Muscle of leg (tissue), 16 donors: ENCODE measurements at places on chromosomes 2 and 18.

DNA sequence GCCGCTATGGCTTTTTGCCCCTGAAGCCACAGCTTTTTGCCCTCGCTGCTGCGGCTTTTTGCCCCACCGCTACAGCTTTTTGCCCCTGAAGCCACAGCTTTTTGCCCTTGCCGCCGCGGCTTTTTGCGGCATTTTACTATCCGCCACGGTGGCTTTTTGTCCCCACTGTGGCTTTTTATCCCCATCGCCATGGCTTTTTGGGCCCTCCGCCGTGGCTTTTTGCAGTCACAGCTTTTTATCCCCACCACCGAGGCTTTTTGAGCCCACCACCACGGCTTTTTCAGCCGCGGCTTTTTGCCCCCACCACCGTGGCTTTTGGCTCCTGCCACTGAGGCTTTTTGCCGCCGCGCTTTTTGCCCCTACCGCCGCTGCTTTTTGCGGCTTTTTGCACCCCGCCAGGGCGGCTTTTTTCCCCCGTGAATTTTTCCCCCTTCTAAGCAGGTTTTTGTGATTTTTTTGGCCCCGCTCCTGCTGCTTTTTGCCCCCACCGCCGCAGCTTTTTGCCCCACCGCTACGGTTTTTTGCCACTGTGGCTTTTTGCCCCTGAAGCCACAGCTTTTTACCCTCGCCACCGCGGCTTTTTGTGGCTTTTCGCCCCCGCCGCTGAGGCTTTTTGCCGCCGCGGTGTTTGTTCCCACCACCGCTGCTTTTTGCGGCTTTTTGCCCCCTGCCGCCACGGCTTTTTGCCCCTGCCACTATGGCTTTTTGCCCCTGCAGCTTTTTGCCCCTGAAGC, 2797.2 kb upstream of the TEKT4 start:
- no peak for DNase-seq

DNA sequence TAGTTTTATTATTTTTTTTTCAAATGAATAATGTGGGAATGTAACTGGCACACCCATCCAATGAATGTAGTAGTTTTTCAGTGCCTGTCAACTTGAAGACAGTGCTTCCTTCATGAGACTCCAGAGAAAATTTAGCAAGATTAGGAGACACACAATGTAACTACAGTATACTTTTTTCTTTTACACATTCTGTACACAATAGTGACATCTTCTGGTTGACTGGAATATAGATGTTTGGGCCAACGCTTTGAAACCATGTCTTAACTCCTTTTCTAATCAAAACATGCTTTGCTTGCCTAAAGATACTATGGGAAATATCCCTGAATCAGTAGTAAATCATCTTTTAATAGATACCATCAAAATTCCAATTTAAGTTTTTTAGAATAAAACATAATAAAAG, 229.5 kb upstream of the ZC3H15 start:
- DNase-seq, result peak; percentile 80

GRCh38 chr2:120516679-120517314, 170.9 kb downstream of the INHBB start:
- DNase-seq, result peak; percentile 77

DNA sequence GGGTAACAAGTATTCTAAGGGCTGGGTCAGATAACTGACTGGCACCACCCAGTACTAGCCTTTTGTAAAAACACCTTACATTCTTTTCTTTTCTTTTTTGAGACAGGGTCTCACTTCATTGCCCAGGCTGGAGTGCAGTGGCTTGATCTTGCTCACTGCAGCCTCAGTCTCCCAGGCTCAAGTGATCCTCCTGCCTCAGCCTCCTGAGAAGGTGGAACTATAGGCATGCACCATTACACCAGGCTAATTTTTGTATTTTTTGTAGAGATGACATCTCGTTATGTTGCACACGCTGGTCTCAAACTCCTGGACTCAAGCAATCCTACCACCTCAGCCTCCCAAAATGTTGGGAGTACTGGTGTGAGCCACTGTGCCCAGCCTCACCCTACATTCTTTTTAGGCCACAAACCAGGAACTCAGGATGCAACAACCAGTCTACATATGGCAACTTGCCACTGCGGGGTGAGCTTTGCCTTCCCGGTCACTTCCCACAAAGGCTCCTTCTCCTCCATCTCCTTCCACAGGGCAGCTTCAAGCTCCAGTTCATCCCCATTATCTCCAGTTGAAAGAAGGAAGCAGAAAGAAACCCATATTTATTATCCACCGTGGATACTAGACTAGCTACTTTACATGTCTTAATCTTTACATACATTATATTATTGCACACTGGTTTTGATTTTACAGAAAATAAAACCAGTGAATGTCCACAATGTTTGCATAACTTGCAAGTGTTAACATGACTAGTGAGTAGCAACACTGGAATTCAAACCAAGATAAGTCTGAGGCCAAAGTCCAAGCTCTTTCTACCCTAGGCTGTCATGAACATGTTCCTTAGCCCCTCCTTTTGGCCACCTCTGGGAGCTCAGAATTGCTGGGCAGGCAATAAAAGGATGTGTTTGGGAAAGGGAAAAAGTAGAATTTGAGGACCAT, 23.7 kb upstream of the AP1S3 start:
- no peak for DNase-seq
